Hypothalamus (tissue), 51 donors: ENCODE measurements at places on chromosomes 7 and 10.

- no peak for DNase-seq
These were observed 266.0 kb downstream of the GRID1 start for GRCh38 chr10:86100581-86101061.

DNA sequence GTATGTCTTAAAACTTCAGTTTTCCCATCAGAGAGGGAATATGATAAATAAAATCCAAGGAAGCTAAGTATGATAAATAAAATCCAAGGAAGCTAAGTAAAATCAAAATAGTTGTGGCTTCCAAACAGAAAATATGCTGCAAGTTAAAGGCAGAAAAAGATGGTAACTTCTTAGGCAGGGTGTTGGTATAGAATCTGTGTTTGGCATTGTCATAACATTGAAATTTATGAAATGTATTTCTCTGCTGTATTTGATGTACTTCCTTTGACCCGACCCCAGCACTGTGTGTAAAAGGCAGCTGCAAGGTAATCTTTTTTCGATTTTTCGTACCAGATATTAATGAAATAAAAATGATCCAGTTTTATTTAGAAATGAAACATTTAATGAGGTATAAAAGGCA lies 537.2 kb downstream of the TFEC start:
- DNase-seq: no peak

GRCh38 chr7:46360296-46360695 lies 439.2 kb upstream of the IGFBP3 start:
- no peak for DNase-seq

- no peak for DNase-seq
These were observed 27.1 kb upstream of the PIP start for GRCh38 chr7:143104759-143105158.

DNA sequence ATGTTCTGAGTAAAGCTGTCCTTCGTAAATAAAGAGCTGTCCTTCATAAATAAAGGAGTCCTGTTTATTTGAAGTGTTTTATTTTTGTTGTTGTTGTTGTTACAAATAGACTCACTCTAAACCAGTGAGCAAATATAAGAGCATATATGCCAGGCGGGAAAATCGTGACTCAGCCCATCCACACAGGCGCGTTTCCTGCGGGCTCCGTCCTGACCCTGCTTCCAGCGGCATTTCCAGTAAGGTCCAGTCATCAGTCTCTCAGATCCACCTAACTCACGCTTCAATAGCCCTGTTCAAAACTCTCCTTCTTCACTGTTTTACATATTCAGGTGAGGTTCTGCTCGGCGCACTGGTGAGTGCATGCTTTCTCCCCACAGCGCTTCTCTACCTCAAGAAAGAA lies 277.2 kb upstream of the ADARB2 start:
- no peak for DNase-seq

DNA sequence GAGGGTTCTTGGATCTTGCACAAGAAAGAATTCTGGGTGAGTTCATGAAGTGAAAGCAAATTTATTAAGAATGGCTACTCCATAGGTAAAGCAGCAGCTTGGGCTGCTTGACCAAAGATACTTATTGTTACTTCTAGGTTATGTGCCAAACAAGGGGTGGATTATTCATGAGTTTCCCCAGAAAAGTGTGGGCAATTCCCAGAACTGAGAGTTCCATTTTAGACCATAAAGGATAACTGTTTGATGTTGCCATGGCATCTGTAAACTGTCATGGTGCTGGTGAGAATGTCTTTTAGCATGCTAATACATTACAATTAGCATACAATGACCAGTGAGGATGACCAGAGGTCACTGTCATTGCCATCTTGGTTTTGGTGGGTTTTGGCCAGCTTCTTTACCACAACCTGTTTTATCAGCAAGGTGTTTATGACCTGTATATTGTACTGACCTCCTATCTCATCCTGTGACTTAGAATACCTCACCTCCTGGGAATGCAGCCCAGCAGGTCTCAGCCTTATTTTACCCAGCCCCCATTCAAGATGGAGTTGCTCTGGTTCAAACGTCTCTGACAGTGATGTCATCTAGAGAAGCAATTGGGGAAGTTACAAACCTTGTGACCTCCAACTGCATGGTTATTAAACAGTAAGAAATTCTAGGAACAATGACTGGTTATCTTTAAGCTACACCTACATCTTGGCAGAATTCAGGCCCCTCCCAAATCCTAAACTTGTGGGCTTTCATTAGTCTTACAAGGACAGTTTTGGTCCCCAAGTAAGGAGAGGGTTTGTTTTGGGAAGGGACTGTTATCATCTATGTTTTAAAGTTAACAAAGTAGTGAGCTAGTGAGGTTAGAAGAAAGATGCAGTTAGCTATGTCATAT lies 48.0 kb upstream of the INHBA start:
- no peak for DNase-seq
